ENCODE measurements at places on chromosomes 5 and 9.
A peak's percentile ranks its signal among the peaks of the same experiment; 100 is the strongest.

GRCh38 chr5:140145818-140146522, 20.2 kb downstream of the IGIP start:
- peak; percentile 1 for DNase-seq

GRCh38 chr5:103541569-103541968, 21.0 kb downstream of the NUDT12 start:
- no peak for DNase-seq

DNA sequence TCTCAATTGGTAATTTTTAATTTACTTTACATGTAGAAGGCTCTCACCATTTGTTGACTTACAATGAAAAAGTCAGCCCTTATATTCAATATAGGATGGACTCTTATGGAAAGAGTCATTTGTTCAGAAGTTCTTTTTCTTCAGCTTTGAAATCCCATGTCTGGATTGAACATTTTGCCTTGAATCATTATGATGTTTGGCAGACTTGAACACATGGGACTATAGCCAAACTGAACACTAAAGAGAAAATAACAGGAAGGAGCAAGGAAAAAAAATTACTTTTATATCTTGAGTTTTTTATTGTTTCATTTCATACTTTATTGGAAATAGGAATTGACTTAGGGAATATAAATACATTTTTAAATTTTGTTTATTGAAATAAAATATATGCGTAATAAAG, 1503.0 kb downstream of the EFNA5 start:
- DNase-seq, result no peak

- no peak for DNase-seq
These were observed 19.2 kb upstream of the FGFR4 start for GRCh38 chr5:177067503-177067902.

DNA sequence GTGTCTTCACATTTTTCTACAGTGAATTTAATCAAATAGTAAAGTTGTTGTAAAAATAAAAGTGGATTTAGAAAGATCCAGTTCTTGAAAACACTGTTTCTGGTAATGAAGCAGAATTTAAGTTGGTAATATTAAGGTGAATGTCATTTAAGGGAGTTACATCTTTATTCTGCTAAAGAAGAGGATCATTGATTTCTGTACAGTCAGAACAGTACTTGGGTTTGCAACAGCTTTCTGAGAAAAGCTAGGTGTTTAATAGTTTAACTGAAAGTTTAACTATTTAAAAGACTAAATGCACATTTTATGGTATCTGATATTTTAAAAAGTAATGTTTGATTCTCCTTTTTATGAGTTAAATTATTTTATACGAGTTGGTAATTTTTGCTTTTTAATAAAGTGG, 60.4 kb downstream of the MTAP start:
- no peak for DNase-seq

GRCh38 chr9:26684029-26684428, 208.6 kb downstream of the CAAP1 start:
- no peak for DNase-seq

- DNase-seq, result no peak
These were observed 110.9 kb downstream of the PAX5 start for GRCh38 chr9:36923025-36923625.

DNA sequence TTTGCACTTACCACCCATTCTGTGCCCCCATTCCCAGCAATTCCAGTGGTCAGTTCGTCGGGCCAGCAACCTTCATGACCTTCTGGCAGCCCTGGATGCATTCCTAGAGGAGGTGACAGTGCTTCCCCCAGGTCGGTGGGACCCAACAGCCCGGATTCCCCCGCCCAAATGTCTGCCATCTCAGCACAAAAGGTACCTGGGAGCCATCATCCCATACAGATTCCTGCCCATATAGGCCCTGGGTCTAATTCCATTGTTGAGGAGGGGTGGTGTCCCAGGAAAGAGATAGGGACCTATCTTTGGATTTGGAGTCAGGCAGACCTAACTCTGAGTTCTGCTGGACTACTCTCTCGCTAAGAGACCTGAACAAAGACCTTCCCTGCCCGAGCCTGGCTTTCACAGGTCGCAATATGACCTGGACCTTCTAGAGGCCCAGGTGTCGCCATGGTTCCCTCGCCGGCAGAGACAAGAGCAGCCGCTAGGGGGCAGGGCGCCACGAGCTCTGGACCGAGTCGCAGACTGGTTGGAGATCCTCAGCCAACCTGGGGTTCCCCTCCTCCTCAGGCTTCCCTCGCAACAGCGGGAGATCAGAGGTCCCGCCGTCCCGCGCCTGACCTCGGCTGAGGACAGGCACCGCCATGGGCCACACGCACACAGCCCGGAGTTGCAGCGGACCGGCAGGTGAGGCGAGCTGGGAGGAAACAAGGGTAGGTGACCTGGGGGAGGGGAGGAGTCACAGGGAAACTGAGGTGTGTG, 3.1 kb downstream of the SLC4A9 start:
- no peak for DNase-seq

- DNase-seq, result no peak
These were observed 86.3 kb downstream of the S1PR3 start for GRCh38 chr9:89077519-89077918.

GRCh38 chr5:102866237-102866600, 111.1 kb downstream of the PAM start:
- DNase-seq, result no peak

DNA sequence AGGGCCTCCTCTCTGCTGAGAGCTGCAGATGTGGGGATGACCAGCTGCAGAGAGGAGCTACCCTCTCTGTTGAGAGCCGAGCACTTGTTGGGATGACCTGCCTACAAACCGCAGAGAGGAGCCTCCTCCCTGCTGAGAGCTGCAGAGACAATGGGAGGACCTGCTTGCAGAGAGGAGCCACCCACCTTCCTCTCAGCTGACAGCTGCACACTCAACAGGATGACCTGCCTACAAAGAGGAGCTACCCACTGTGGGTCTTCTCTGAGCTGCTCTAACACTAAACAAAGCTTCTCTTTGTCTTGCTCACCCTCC, 19.6 kb downstream of the TMEM38B start:
- no peak for DNase-seq

GRCh38 chr5:92242170-92242569, 859.1 kb upstream of the ARRDC3 start:
- no peak for DNase-seq

GRCh38 chr5:158127536-158127935, 268.6 kb upstream of the CLINT1 start:
- DNase-seq, result no peak

- no peak for DNase-seq
These were observed 7.2 kb downstream of the C1QTNF2 start for GRCh38 chr5:160363211-160363610.

GRCh38 chr9:79300068-79300467, 271.7 kb upstream of the TLE4 start:
- peak; percentile 54 for DNase-seq

DNA sequence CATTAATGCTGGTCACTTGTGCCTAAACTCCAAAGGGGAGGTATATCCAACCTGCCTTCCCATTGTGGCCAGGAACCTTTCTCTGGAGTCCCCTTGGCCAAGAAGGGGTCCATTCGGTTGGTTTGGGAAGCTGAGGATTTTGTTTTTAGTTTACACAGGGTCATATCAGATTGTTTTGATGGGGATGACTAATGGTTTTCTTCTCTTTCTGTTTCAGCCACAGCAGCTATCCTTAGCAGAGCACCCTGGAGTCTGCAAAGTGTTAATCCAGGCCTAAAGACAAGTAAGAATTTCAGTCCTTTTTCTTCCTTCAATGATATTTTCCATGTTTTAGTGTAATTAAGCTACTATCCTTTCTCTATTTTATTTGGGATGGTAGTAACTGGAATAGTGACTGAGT, 127.8 kb upstream of the CCDC152 start:
- DNase-seq, result no peak

GRCh38 chr5:139725073-139725830, 70.4 kb upstream of the PSD2 start:
- no peak for DNase-seq

DNA sequence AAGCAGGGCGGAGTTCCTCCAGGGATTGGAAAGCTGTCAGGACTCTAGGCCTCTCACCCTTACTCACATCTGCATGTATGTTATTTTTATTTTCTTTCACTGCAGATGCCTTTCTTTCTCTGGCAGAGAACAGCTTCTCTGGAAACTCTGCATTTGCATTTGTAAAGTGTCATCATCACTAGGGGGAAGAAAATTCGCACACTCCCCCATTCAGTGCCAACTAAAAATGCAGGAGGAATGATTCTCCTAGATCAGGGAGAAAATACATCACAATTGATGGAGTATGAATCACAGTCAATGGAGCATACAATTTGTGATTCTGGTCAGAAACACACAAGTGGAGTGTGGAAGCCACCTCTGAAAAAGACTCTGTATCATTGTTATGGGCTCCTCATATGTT, 351.4 kb upstream of the FTMT start:
- DNase-seq, result no peak

- DNase-seq, result no peak
These were observed 7.7 kb upstream of the CPEB4 start for GRCh38 chr5:173880306-173880985.

GRCh38 chr5:72790186-72790585, 26.3 kb upstream of the TNPO1 start:
- no peak for DNase-seq

DNA sequence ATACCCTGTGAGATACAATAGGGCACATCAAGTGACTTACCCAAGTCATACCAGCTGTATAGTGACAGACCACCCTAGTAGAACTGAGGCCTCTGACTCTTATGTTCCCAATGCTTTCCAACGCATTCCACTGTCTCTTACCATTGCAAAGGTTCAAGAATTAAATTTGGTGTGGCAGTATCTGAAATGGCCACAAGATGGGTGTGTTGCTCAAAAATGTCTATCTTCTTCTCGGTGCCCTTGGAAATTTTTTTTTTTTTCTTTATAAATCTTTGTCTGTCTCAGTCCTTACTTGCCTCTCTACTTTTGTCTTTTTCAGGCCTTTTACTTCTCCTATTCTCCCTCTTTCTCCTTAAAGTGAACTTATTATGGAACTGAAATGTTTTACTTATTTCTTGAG, 48.4 kb downstream of the GPR21 start:
- no peak for DNase-seq

DNA sequence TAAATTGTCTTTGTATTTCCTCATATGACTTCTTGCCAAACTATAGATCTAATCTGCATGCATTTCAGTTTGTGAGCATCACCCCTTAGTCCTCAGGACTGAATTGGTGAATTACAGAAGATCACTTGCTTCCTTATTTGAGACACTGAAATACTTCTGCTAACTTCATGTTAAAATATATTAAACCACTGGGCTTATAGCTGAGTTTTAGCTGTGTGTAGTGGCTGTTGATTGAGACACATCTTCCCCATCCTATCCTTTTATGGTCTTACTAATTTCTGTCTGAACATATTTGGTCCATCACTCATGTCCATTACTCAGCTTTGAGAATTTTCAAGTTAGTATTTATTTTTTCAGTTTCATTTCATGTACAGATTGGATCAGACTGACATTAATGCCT, 295.9 kb downstream of the PSAT1 start:
- DNase-seq, result no peak

DNA sequence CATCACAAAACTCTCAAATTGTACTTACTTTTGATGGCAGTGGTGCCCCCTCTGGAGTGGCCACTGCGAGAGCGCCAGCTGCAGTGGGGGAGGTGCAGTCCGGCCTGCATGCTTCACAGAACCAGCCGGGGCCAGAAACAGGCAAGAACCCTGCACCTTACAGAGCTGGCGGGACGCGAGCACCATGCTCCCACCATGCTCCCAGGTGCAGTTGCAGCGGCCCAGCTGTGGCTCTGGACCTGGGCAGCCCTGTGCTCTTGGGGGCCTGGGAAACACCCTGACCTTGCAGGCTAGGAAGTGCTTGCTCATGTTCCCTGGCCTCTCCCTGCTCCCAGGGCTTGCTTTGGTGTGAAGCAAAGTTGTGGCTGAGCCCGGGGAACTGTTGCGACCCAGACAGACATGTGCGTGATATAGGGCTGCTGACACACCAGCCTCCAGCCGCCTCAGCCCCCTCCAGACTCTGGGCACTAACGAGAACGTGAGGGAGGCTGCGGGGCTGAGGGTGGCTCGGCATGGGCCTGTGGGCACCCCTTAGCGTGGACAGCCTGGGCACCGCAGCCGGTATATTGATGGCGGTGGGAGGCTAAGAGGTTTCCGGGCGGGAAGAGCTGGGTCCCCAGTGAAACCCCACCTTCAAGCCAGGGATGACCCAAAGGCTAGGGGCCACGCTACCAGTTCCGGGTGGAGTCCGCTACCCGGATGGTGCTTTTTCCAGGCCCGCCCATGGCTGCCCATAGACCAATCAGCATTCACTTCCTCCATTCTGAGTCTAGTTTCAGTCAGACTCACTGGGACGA, 1809.9 kb upstream of the ACO1 start:
- DNase-seq, result no peak

- no peak for DNase-seq
These were observed 72.8 kb downstream of the ADAMTS2 start for GRCh38 chr5:179272326-179273072.

GRCh38 chr9:108780942-108781734, 74.6 kb downstream of the ACTL7B start:
- DNase-seq, result no peak

- no peak for DNase-seq
These were observed 12.8 kb downstream of the SURF6 start for GRCh38 chr9:133323211-133323610.

DNA sequence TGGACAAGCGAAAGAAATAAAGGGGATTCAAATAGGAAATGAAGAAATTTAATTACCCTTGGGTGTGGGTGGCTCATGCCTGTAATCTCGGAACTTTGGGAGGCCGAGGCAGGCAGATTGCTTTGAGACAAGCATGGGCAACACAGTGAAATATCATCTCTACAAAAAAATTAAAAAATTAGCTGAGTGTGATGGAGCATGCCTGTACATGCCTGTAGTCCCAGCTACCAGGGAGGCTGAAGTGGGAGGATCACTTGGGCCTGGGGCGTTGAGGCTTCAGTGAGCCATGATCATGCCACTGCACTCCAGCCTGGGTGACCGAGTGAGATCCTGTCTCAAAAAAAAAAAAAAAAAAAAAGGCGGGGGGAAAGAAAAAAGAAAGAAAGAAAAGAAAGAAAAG, 4.0 kb upstream of the RCL1 start:
- no peak for DNase-seq
